ENCODE measurements at places on chromosomes 12 and 14.
A peak's percentile ranks its signal among the peaks of the same experiment; 100 is the strongest.

DNA sequence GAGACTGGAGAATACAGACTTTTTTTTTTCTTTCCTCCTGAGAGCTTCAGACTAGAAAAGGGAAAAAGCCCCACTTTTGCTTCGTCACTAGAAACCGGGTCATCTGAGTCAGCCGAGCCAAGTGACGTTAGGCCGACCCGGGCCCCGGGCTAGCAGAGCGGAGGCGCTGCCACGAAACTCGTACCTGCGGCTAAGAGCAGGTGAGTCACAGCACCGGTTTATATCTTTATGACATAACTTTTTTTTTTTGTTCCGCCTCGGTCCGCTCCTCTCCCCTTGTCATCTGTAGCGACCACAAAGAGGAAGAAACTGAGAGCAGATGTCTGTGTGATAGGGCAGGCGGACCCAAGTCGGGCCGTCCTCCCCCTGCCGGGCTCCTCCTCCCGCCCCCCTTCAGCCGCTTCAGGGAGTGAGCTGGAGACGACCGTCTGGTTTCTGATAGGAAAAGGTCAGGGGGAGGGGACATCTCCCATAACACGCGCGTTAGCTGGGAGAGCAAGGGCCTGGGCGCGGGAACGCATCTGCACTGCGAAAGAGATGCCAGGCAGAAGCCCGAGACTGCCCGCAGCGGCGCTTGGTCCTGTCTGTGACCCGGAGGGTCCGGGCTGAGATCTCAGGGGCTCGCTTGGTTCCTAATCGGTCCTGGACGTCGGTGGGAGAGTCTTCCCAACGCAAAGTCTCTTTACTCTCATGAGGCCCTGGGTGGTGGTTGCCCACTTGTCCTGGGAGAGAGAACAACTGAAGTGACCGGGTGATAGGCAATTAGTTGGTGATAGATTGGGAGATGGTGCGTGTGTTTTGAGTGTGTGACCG lies 586 bp downstream of the TTC6 start:
- peak; percentile 16 for DNase-seq

- DNase-seq: peak; percentile 80
Measured at GRCh38 chr14:24013654-24014514, 25.2 kb downstream of the DHRS4L2 start.

DNA sequence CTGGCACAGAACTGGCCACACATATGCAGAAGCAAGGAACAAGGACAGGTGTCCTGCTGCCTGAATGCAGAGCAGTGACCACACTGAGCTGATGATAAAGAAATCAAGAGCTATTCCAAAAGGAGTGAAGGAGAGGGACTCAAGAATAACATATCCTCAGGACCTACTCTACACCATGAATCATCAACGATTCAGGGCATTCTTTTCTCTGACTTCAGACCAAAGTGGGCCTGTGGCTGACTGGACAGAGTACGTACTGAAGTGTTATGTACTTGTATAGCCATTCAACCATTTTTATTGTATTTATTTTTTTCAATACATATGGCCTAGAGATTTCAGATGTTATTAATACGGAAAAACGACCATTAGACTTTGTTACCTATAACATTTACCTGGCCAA lies 177.5 kb upstream of the TMTC1 start:
- DNase-seq: no peak

GRCh38 chr14:47676315-47676617 lies 861 bp upstream of the MDGA2 start:
- no peak for DNase-seq

- no peak for DNase-seq
Measured at GRCh38 chr12:25236190-25236589, 14.5 kb downstream of the KRAS start.

DNA sequence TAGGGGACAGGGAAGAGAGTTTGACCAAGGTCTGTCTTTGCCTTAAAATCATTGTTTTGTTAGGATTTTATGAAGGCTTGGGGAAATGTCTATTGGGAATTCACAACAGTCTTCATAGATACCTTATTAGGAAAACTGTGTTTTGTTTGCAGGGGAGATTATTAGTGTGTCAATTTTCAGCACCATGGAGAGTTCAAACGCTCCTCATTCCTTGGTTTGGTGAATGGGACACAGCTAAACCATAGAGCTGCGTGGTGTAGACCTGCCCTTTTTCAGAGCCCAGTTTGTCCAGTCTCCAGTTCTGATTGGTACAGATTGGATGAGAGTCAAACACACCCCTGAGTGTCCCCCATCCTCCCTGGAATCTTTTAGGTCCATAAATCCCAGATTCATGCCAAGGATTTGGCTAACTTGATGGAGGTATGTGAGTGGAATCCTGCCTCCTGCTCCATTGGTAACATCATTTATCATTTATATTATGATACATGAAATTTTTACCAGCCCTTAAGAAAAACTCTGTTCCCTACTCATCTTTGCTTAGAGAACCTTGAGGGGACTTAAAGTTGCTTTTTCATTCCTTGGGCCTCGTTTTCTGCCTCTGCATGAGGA lies 12.0 kb downstream of the NGDN start:
- DNase-seq: no peak

GRCh38 chr14:24113379-24113800 lies 1.2 kb upstream of the DCAF11 start:
- no peak for DNase-seq
